ENCODE measurements at places on chromosomes 6 and 20. TPM values are rescaled to one million over a fixed set of nuclear protein-coding genes. Genes with fewer than 3 reads are reported as not detected.
A peak's percentile ranks its signal among the peaks of the same experiment; 100 is the strongest.

GRCh38 chr6:226516-227073 lies 65.7 kb upstream of the DUSP22 start:
- no peak for DNase-seq

DNA sequence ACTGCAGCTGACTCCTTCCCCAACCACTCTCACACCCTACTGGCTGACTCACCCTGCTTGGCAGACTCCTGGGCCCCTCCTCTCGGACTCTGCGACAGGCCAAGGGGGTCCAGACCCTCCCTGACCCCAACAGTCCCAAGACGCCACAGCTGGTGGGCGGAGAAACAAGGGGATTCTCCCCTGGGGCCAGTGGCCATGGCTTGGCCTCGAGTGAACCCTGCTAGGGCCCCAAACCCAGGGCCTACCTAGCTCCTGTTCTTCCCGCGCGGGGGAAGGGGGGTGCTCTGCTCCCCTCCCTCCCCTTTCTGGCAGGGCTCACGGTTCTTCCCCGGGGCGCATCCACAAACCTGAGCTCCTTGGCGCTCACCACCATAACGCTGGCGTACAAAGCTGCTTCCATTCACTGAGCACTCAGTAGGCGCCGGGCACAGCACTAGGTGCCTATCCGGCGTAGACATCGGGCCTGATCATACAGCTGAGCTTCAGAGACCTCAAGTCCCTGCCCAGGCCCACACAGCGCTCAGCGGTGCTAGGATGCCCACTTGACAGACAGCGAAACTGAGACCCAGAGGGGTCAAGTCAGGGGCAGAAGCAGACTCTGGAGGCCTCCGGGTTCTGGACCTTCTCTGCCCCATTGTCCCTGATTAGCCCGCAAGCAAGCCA lies 597 bp downstream of the ADA start:
- DNase-seq, result no peak

- DNase-seq, result peak; percentile 61
Observed at GRCh38 chr6:24666097-24666640, 530 bp downstream of the TDP2 start.

GRCh38 chr20:51995551-51995951 lies 193.2 kb upstream of the SALL4 start:
- peak; percentile 79 for DNase-seq

FAM217B gene
- 4.3 TPM for total RNA-seq

Measured in dermis blood vessel endothelial cell (primary cell).